Kidney epithelial cell (primary cell): ENCODE measurements at places on chromosomes 1 and 21. TPM values are rescaled to one million over a fixed set of nuclear protein-coding genes. Genes with fewer than 3 reads are reported as not detected.
A peak's percentile ranks its signal among the peaks of the same experiment; 100 is the strongest.

The ZNF684 gene
- total RNA-seq, result 2.3 and 5.2 TPM in 2 replicates

The OR10J1 gene
- not detected in 2 replicates for total RNA-seq

The SMCP gene
- not detected in 2 replicates for total RNA-seq

GRCh38 chr1:16392740-16393569, 25.9 kb downstream of the SZRD1 start:
- DNase-seq, result no peak

DNA sequence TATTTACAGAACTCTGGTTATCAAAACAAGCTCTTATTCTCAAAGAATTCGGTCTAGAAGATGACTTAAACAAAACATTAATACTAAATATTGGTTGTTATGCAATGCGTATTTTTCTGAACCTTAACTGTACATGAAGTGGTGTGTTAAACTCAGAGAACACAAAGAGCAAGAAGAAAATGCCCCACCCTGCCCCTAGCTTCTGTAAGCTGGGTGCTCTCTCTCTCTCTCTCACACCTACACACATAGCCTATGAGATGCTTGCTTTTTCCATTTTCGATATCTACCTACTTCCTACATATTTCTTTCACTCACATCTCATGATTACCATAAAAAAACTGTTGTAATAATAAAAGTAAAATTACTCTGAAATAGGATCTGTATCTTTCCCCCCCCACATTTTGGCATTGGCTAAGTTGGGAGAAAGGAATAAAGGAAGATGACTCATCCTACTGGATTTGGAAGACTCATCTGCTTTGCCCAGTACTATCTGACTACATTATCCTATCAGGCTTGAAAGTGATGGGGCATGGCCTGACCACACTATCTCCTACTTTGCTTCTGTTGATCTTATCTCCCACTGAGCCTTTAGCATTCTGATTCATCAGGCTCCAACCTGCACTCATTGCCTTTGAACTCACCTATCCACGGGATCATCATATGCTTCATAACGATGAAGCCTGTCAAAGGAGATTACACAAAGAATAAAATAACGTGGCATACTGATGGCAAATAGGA, 2.9 kb downstream of the CRYZ start:
- DNase-seq, result peak; percentile 32

GRCh38 chr1:226378071-226378470, 29.8 kb downstream of the PARP1 start:
- no peak for DNase-seq

The MAPKAPK2 gene
- 64.0 and 76.3 TPM in 2 replicates for total RNA-seq

DNA sequence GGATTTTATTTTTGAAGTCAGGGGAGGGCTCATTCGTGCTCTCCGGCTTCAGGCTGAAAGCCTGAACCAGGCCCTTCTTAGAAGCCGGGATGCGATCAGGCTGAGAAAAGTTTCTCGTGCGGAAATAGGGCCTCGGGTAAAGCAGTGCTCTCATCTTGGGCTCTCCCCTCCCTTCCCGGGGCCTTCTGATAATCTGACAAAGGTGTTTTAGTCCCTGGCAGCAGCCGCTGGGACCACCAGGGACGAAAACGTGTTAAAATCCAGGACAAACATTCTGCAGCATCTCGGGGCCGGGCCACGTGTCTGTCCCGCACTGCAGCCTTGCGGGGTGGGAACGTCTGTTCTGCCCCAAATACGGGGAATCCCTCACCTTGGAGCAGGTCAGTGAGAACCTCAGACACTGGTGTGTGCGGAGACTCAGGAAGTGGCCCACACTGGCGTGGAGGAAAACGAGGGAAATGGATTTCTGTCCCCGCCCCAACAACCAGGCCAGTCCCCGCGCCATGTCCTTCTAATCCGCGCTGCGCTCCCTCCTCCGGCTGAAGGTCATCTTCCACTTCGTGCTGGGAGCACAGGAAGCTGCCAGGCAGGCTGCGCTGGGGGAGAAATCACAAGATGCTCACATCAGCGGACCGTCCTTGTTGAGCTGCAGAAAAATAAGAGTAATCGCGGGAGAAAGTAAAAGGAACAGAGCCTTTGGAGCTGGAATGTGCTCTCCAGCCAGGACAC, 16.6 kb upstream of the AJAP1 start:
- DNase-seq, result no peak

DNA sequence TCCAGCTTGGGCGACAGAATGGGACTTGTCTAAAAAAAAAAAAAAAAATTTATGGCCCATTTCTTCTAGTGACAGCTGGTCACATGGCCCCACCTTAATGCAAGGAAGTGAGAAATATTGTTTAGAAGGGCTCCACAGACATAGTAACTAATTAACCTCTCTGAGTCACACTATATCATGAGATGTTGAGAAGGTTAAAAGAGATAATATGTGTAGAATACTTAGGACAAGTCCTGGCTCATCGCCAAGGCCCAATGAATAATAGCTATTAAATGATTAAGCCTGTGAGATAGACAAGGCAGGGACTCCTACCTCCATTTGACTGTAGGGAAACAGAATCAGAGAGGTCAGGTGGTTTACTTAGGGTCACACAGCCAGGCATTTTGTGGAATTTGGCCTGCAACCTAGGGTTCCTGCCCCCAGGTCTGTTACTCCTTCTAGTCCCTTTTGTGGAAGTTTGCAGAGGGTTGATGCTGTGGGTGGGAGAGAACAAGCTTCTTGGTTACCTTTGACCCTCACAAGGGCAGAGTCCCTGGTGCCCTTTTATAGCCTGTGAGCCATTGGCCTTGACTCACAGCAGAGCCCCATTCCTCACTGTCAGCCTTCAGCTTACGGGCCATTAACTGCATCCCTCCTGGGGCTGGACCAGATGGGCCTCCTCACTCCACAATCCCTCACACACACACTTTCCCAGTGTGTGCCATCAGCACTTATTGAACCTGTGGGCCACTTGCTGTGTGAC, 48.5 kb downstream of the OPRD1 start:
- DNase-seq, result peak; percentile 88

DNA sequence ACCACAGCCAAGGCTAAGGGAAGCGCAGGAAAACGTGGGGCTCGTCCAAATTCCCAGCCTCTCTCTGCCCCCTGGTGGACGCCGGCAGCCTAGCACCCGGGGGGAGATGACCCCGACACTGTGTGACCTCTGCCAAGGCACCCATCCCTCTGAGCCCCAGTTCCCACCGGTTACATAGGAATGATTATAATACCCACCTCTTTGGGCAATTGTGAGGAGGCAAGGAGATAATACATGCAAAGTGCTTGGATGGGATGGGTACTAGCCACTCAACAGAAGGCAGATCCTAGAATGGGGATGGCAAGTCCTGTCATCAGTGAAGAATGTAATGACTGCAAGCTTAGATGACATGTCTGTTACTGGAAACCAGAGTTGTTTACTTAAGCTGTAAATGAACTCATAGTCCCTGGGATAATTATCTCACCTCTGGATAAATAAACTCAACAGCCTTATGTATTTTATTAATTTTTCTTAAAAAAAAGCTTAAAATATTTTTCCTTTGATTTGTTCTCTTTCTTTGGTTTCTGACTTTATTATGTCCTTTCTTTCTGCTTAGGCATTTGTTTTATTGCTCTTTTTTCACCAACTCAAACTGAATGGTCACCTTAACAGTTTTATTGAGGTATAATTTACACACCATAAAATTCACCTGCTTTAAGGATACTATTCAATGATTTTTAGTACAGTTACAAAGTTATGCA, 11.3 kb upstream of the BMP8B start:
- DNase-seq, result peak; percentile 86

The AJAP1 gene
- total RNA-seq, result 0.67 and 1.1 TPM in 2 replicates

The PLPP3 gene
- 3.9 and 4.9 TPM in 2 replicates for total RNA-seq

The IFI44L gene
- total RNA-seq, result 8.6 and 15.2 TPM in 2 replicates

The C1orf116 gene
- 34.1 and 39.8 TPM in 2 replicates for total RNA-seq

The TAL1 gene
- total RNA-seq, result 0.71 and 0.75 TPM in 2 replicates

The SSX2IP gene
- total RNA-seq, result 9.4 and 10.9 TPM in 2 replicates

DNA sequence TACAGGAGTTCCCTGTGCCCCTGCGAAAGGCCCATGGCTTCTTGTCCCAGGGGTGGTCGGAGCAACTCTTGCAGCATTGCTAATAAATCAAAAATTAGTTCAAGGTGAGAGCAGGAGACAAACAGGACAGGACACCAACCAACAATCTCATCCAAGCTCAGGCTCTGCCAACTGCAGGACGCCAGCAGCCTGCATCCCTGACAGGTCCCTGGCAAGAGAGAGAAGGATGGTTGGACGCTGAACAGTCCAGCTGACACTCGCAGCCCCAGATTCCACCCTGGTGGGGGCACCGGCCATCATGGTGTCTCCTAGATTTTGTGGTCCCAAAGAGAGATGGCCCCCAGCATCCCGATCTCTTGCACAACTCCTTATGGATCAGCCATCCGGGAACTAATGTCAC, 142.1 kb upstream of the VAMP3 start:
- DNase-seq, result no peak

GRCh38 chr1:31951276-31951675, 13.1 kb upstream of the PTP4A2 start:
- no peak for DNase-seq

DNA sequence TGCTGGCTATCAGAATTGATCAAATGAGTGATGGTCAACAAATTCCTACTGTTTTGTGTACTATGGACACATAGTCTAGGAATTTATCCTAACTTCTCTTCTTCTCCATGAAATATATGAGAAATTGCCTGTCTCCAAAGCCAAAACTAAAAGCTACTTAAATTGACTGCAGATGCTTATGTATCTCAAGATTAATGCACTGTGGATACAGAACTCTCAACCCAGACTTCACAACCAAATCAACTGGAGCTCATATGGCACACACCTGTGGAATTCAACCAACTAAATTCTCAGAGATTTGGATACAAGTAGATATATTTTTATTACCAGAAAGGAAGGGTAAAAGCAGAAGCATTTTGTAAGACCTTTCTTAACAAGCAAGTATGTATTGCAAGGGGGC, 566.1 kb downstream of the LTN1 start:
- DNase-seq, result no peak

The MAST2 gene
- total RNA-seq, result 26.6 and 30.7 TPM in 2 replicates
